ENCODE measurements at places on chromosomes 1 and 21.

GRCh38 chr1:58911841-58912499 lies 128.1 kb upstream of the JUN start:
- DNase-seq = no peak

DNA sequence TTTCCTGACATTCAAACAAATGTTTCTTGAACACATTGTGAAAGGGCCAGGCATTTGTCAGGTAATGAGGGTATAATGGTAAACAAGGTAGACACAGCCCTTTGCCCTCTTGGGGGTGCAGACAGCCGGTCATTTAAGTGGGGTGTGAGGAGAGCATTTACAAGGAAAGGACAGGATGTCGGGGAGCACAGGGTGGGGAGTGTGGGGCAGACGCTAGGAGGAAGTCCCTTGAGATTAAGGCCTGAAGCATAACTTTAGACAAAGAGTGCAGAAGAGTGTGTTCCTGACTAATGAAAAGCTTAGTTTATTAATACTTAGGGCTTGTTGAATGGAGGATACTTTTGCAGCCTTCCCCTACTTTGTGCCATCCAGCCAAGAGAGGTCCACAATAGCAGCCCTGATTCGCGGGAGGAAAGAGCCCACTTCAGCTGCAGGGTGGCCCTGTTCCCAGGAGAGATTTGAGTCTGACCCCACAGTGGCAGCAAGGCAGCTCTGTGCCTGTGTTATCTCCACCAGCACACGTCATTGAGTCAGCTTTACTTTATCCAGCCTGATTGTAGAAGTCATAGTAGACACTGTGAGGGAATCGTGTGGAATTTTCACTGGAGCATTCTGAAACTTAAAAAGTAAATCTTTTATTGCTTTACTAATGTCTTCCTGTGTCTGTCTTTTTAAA lies 35.1 kb downstream of the MPZL1 start:
- no peak for DNase-seq

- DNase-seq = no peak
Observed at GRCh38 chr21:33203371-33203724, 26.4 kb upstream of the IFNAR2 start.

GRCh38 chr1:158951956-158952355 lies 20.6 kb downstream of the PYHIN1 start:
- DNase-seq = no peak

GRCh38 chr1:1023700-1024099 lies 3.8 kb downstream of the AGRN start:
- no peak for DNase-seq

GRCh38 chr1:6967431-6968111 lies 182.3 kb downstream of the CAMTA1 start:
- DNase-seq = no peak

DNA sequence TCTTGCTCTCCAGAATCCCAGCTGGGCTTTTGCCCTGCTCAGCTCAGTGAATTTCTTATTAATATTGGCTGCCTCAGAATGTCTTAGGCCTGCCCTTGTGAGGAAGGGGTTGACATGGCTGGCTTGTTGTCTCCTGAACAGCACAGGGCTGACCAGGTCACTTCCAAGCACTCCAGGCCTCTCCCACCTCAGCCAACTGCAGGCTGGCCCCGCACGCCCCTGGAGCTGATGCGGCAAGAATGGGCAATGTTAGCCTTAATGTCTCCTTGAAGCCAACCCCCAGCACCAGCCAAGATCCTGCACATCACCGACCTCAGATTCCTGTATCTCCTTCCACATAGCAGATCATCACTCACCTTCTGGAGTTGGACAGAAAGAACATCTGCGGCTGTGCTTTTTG lies 598.6 kb downstream of the AJAP1 start:
- DNase-seq = no peak

GRCh38 chr1:43977376-43978263 lies 1.4 kb upstream of the B4GALT2 start:
- no peak for DNase-seq

GRCh38 chr1:27298632-27299384 lies 23.2 kb upstream of the TMEM222 start:
- DNase-seq = no peak

DNA sequence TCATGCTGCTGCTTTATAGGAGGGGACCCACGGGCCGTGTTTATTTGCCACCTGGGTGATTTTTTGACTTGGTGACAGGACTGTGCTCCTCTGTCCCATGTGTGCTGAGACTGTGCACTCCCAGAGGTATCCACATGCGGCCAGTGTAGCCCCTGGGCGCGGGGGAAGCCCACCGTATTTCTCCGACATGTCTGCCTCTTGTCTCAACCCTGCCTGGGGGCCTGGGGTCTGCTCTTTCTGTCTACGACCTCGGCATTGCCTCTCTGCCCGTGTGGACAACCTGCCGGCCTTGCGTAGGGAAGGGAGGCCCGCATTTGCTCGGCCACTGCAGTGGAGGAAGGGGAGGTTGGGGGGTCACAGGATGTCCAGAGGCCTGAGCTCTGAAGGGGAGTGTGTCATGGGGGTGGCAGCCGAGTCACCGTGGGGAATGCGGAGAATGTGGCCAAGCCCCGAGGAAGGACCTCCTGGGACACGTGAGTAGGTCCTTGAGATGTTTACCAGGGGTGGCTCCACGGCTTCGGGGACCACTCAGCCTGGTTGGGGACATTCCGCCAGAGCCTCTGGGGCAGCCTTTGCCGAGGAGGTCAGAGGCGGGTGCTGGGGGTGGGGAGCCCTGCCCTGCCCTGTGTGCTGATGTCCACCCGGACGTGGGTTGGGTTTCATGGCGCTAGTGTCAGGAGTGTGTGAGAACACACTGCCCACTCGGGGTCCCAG lies 11.0 kb downstream of the PRKCZ start:
- no peak for DNase-seq

DNA sequence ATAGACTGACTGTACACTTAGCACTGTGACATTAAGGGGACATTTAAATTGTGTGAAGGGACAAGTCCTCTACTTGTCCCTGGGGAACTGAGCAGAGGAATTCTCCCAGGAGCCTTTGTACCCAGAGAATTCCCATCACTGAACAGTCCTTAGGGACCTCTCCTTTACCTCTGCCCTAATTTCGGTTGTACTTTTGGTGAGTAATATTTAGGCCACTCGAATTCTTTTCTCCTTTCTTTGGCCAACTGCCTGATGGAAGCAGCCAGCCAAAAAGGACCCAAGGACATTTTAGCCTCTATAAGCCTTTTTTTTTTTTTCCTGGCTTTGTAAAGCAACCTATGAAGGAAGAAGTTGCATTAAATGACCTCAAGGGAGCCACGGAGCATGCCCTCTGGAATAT lies 71.5 kb downstream of the NR5A2 start:
- peak; percentile 52 for DNase-seq

GRCh38 chr21:15241997-15242736 lies 177.4 kb upstream of the NRIP1 start:
- peak; percentile 21 for DNase-seq

GRCh38 chr1:179156026-179156425 lies 73.5 kb downstream of the ABL2 start:
- DNase-seq = no peak

DNA sequence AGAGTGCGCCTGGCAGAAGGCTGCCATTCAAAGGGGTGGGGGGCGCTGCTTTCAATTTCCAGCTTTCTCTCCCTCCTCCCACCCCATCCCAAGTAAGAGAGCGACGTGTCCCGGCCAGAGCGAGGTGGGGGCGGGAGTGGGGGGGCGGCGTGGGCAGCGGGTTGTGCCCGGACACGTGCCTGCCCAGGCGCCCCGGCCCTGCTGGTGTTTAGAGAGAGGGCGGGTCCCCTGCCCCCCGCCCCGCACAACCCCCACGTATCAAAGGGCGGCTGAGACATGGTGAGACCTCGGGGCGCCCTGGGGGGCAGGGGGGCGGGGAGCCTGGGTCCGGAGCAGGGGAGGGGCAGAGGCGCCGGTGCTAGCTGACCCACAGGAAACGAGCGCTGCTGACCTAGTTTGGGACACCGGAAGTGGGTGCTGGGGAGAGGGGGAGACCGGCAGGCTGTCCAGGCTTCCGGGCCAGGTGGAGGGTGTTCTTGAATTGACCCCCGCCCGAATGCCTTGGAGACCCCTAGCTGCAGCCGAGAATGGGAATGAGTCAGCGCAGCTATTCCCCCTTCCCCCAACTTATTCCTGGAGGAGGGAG lies 1.3 kb downstream of the ZBTB7B start:
- peak; percentile 80 for DNase-seq

- DNase-seq = no peak
Observed at GRCh38 chr1:209493559-209493958, 90.0 kb upstream of the CAMK1G start.

All from MCF 10A (cell line).